ENCODE measurements at places on chromosomes 13 and 19. TPM values are rescaled to one million over a fixed set of nuclear protein-coding genes. Genes with fewer than 3 reads are reported as not detected.

COX6B2 gene
- not detected for total RNA-seq

SELENOV gene
- total RNA-seq = not detected

KLK6 gene
- not detected for total RNA-seq

TMEM143 gene
- 106 TPM for total RNA-seq

CDX2 gene
- total RNA-seq = not detected

UHRF1 gene
- total RNA-seq = 2.3 TPM

MYO1F gene
- 9.3 TPM for total RNA-seq

CEACAM5 gene
- total RNA-seq = not detected

MISP3 gene
- 7.3 TPM for total RNA-seq

CCNA1 gene
- total RNA-seq = not detected

ATCAY gene
- not detected for total RNA-seq

ZIK1 gene
- 3.3 TPM for total RNA-seq

FOXO1 gene
- 14.5 TPM for total RNA-seq

NLRP5 gene
- not detected for total RNA-seq

PLK5 gene
- total RNA-seq = not detected

UGGT2 gene
- total RNA-seq = 10.0 TPM

Measured in Right ventricle myocardium inferior (tissue), 1 donor.